ENCODE measurements at places on chromosomes 7 and 10.

DNA sequence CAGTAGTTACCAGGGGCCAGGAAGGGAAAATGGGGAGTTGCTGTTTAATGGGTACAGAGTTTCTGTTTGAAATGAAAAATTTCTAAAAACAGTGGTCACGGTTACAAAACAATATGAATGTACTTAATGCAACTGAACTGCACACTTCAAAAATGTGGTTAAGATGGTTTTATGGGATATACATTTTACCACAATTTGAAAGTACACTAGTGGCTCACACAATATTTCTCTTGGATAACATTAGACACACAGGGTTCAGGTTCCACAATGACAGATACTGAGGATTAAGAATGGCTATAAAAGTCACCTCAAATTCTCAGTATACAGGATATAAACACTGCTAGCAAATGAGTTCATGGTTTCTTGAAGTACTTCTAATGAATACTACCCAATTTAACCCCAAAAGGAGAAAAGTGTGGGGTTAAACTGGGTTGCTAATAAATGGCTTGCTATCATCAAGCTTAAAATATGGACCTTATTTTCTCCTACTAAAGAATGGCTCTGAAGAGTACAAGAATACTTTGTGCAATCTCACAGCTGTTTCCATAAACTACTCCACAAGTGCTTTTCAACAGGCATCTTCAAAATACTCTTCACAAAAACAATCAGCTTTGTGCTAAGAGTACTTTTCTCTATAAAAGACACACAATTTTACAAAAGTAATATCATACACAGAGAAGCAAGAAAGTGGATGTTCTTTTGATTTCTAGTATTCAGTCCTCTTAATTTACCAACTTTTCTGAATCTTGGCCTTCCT lies 92.9 kb downstream of the SRPK2 start:
- no peaks in the 10 kb centered on the region for H3K4me1 ChIP-seq
- no peak for DNase-seq
- H3K27ac ChIP-seq, result no peak overlapping the region
- no peak overlapping the region for H3K4me3 ChIP-seq
- H3K36me3 ChIP-seq, result no peaks in the 10 kb centered on the region

DNA sequence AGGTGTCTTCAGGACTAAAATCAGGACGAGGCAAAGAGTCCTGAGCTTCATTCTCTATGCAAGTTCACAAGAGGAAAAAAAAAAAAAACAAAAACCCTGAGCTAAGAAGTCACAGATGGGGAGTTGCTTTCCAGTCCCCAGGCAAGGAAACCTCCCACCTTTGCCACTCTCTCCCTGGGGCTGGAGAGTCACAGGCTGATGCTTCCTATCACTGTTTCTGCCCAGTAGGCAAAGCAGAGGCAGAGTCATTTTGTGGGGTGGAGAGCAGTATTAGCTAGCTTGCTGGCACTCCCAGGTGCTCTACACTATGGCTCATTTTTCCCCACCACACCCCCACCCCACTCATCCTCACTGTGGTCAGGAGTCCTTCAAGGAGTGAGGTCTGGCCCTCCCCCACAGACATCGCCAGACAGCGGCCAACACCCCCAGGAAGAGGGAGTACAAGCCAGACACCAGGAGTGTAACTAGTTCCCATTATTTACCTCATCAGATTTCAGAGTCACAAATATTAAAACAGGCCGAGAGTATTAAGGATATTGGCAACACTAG lies 34.6 kb upstream of the UNC5B start:
- no peaks in the 10 kb centered on the region for H3K36me3 ChIP-seq
- H3K27ac ChIP-seq, result no peak overlapping the region
- H3K27me3 ChIP-seq, result no peaks in the 10 kb centered on the region
- H3K4me3 ChIP-seq, result no peak overlapping the region
- H3K4me1 ChIP-seq, result no peaks in the 10 kb centered on the region
- DNase-seq, result no peak

- no peaks in the 10 kb centered on the region for H3K4me1 ChIP-seq
- H3K27ac ChIP-seq, result no peak overlapping the region
- no peak overlapping the region for H3K4me3 ChIP-seq
- no peak for DNase-seq
- no peaks in the 10 kb centered on the region for H3K27me3 ChIP-seq
Observed at GRCh38 chr7:45068236-45069023, 20.3 kb downstream of the NACAD start.

- no peak for DNase-seq
- H3K27me3 ChIP-seq, result no peaks in the 10 kb centered on the region
- no peak overlapping the region for H3K4me3 ChIP-seq
- peaks cover 23% of the 10 kb centered on the region for H3K4me1 ChIP-seq
- H3K36me3 ChIP-seq, result peaks cover 3% of the 10 kb centered on the region
Observed at GRCh38 chr7:70612811-70613210, 519.1 kb upstream of the GALNT17 start.

DNA sequence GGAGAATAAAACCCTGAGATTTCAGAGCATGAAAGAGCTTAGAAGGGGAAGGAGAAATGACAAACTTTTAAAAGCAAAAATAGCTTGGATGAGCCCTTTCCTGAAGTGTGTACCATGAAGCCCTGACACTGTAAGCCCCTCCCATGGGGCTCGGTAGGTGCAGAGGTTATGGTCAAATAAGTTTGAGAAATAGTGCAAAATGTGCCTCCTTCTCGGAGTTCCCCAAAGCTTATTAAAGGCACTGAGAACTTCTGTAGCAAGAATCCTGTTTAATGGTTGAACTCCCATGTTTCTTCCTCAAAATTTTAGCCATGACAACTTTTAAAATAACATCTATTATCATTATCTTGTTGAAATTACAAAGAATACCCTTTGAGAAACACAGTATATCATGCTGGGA lies 10.5 kb upstream of the HYCC1 start:
- H3K36me3 ChIP-seq, result no peaks in the 10 kb centered on the region
- no peaks in the 10 kb centered on the region for H3K4me1 ChIP-seq
- no peak overlapping the region for H3K27ac ChIP-seq

GRCh38 chr10:71840958-71841335 lies 10.1 kb downstream of the PSAP start:
- H3K27ac ChIP-seq, result no peak overlapping the region
- no peaks in the 10 kb centered on the region for H3K27me3 ChIP-seq
- DNase-seq, result no peak
- no peak overlapping the region for H3K4me3 ChIP-seq

GRCh38 chr7:30681815-30682211 lies 443 bp downstream of the CRHR2 start:
- H3K27ac ChIP-seq, result no peak overlapping the region
- H3K4me1 ChIP-seq, result peaks cover 10% of the 10 kb centered on the region
- DNase-seq, result no peak

DNA sequence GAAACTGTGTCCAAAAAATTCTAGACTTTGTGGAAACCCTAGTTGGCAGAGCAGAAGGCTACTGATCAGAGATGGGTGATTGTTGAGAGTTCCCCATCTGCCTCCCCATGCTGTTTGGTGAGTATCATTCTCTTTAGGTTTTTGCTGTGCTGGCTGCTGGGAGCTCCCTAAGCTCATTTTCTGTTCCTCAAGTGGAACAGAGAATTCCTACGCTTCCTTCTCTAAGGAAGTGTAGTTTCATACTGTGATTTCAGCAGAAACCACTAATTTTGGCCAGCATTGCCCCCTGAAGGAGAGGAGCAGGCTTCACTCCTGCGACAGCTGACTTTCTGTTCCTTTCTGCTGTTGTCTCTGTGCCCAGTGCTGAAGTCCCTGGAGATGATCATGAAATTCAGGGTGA lies 355.3 kb upstream of the NPVF start:
- no peak overlapping the region for H3K4me3 ChIP-seq
- H3K27me3 ChIP-seq, result no peaks in the 10 kb centered on the region
- no peak overlapping the region for H3K27ac ChIP-seq

DNA sequence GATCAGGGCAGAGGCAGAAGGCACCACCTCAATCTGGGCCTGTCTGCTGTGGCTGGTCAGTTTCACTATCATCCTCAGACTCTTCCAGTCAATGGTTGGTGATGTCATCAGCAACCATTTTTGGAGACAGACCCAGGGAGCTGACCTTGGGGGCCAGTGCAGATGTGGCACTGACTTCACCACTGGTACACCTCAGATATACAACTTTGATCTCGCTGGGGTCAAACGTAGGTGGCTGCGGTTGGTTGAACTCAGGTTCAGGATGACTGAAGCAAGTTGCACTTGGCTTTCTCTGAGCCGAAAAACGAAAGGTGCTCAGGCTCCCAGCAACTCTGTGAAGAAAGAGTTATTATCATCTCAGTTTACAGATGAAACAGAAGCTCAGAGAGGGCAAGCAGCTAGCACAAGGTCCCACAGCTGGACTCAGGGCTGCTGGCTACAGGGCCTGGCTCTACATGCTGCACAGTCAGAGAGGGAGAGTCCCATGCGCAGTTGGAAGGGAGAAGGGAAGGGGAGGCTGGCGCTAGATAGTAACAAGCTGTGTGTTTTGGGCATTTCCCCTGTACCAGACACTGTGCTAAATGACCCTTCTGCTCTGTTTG lies 27.2 kb downstream of the ANKRD16 start:
- no peak for DNase-seq
- no peak overlapping the region for H3K4me3 ChIP-seq
- H3K27ac ChIP-seq, result no peak overlapping the region
- no peaks in the 10 kb centered on the region for H3K4me1 ChIP-seq

DNA sequence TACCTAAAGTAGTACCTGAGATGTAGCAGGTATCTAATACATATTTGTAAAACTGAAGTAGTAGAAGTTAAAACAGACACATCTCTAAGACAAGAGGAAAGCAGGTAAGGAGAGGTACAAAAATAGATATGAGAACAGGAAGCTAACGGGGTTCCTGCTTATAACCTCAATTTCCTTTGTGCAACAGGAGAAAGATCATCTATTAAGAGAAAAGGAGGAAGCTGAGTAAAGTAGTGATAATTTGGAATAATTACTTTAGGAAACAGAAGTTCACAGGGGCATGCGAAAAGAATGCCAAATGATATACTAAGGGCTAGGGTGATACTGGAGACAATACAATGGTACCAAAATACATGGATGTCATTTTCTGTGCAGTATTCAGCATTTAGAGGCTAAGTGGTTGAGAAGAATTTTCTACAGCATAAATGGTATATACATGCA lies 108.7 kb downstream of the NRBF2 start:
- peak overlapping the region; percentile 14 for H3K27ac ChIP-seq
- H3K4me3 ChIP-seq, result no peak overlapping the region

- no peaks in the 10 kb centered on the region for H3K4me1 ChIP-seq
- no peak overlapping the region for H3K4me3 ChIP-seq
- H3K36me3 ChIP-seq, result no peaks in the 10 kb centered on the region
Observed at GRCh38 chr7:155983176-155983815, 171.0 kb upstream of the SHH start.

- no peaks in the 10 kb centered on the region for H3K36me3 ChIP-seq
- no peak overlapping the region for H3K27ac ChIP-seq
- no peaks in the 10 kb centered on the region for H3K27me3 ChIP-seq
- no peak for DNase-seq
- peaks cover 3% of the 10 kb centered on the region for H3K4me1 ChIP-seq
Observed at GRCh38 chr10:103353281-103353680, 2.3 kb upstream of the PCGF6 start.

DNA sequence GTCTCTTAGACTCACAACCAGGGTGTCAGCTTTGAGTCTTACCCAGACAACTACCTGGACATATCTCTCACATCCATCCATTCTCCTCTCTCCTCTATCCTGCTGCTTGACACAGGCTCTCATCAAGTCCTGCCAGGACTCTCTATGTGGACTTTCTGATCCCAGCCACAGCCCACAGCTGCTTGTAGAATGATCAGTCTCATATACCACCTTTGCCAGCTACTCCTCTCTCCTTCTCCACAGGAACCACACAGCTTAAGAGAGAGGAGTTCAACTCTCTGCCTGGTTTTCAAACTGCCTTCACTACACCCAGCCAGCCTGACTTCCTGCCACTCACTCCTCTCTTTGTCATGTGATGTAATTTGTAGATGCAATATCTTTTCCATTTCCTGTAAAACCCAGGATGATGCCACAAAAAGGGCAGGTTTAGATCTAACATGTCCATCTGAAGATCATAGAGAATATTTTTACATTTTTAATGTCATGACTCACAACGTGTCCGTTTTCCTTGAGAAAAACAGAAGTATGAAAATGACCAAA lies 154.0 kb downstream of the RAB11FIP2 start:
- H3K36me3 ChIP-seq, result no peaks in the 10 kb centered on the region
- no peak for DNase-seq
- H3K4me3 ChIP-seq, result no peak overlapping the region

- no peak overlapping the region for H3K4me3 ChIP-seq
- H3K27ac ChIP-seq, result no peak overlapping the region
- H3K27me3 ChIP-seq, result no peaks in the 10 kb centered on the region
- H3K4me1 ChIP-seq, result no peaks in the 10 kb centered on the region
- no peaks in the 10 kb centered on the region for H3K36me3 ChIP-seq
- no peak for DNase-seq
Observed at GRCh38 chr10:69073736-69074364, 14.1 kb upstream of the SRGN start.

GRCh38 chr7:107220356-107220755 lies 51.6 kb downstream of the HBP1 start:
- H3K27ac ChIP-seq, result no peak overlapping the region
- no peak overlapping the region for H3K4me3 ChIP-seq
- H3K4me1 ChIP-seq, result peaks cover 7% of the 10 kb centered on the region
- DNase-seq, result no peak

GRCh38 chr7:90474284-90475210 lies 5.1 kb downstream of the PTTG1IP2 start:
- H3K27ac ChIP-seq, result no peak overlapping the region
- H3K4me3 ChIP-seq, result no peak overlapping the region
- H3K27me3 ChIP-seq, result no peaks in the 10 kb centered on the region
- H3K4me1 ChIP-seq, result no peaks in the 10 kb centered on the region
- no peak for DNase-seq
- no peaks in the 10 kb centered on the region for H3K36me3 ChIP-seq

DNA sequence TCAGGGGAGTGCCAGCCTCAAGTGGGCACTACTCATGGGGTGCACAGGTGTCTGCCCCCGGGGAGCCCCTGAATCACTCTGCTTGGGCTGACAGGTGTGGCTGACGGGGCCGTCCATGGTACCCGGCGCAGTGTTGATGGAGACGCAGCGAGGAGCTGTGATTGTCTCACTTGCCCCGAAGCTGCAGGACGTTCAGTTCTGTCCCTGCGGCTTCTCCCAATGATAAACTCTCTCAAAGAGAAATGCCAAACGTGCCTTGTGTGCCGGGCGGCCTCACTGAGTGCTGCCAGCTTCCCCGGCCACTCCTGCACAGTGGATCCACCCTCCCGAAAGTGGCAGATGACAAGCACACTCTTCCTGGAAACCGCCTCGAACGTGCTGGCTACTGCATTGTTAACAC lies 203.2 kb downstream of the DNAJB6 start:
- H3K36me3 ChIP-seq, result no peaks in the 10 kb centered on the region
- no peaks in the 10 kb centered on the region for H3K4me1 ChIP-seq
- H3K27ac ChIP-seq, result no peak overlapping the region

GRCh38 chr7:88155756-88156155 lies 64.1 kb downstream of the SRI start:
- H3K4me1 ChIP-seq, result no peaks in the 10 kb centered on the region
- no peak overlapping the region for H3K27ac ChIP-seq
- H3K27me3 ChIP-seq, result no peaks in the 10 kb centered on the region
- no peak overlapping the region for H3K4me3 ChIP-seq
- H3K36me3 ChIP-seq, result no peaks in the 10 kb centered on the region
- no peak for DNase-seq

GRCh38 chr7:2358968-2359527 lies 4.4 kb downstream of the EIF3B start:
- H3K4me3 ChIP-seq, result no peak overlapping the region
- H3K27ac ChIP-seq, result no peak overlapping the region
- H3K27me3 ChIP-seq, result no peaks in the 10 kb centered on the region
- DNase-seq, result no peak
- peaks cover 6% of the 10 kb centered on the region for H3K4me1 ChIP-seq
- H3K36me3 ChIP-seq, result peaks cover 14% of the 10 kb centered on the region

Data from liver (tissue), 10 donors.